ENCODE measurements at places on chromosomes 4 and X.
A peak's percentile ranks its signal among the peaks of the same experiment; 100 is the strongest.

DNA sequence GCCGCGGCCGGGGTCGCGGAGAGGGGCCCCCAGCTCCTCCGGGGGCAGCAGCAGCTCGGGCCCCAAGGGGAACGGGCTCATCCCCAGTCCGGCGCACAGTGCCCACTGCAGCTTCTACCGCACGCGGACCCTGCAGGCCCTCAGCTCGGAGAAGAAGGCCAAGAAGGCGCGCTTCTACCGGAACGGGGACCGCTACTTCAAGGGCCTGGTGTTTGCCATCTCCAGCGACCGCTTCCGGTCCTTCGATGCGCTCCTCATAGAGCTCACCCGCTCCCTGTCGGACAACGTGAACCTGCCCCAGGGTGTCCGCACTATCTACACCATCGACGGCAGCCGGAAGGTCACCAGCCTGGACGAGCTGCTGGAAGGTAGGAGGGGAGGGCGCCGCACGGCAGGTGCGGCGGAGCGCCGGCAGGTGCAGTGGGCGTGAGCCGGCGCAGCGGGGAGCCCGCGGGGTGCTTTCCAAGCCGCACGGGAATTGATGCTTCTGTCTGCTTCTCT is 886 bp downstream of the DCLK2 start:
- DNase-seq, result peak; percentile 23

GRCh38 chr4:42167709-42168108 is 15.3 kb upstream of the BEND4 start:
- no peak for DNase-seq

GRCh38 chrX:132677233-132677716 is 188.4 kb upstream of the MBNL3 start:
- DNase-seq, result no peak

- no peak for DNase-seq
Measured at GRCh38 chr4:136124251-136124745, 1408.0 kb downstream of the PCDH18 start.

DNA sequence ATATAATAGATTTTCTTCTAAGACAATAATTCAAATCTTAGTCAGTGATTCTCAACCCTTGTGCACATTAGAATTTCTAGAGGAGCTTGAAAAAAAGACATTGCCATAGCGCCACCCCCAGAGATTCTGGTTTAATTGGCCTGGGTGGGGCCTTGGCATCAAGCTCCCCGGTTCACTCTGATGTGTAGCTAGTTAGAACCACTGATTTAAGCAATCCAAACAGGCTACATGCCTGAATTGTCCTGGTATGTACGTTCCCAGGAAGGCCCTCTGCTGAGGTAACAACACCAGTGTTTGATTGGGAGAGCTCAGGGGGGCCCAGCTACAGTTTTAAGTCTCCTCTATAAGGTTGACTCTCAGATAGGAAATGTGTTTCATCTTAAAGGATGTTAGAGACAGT is 1.3 kb upstream of the ATP10D start:
- DNase-seq, result no peak

- DNase-seq, result peak; percentile 80
Measured at GRCh38 chr4:985123-985830, 1.6 kb upstream of the IDUA start.
